NCI-H1105 (cell line): ENCODE measurements at places on chromosomes 4 and X.

GRCh38 chr4:122700178-122700725 lies 32.3 kb upstream of the BBS12 start:
- no peak for DNase-seq

GRCh38 chr4:627347-628125 lies 2.2 kb downstream of the PDE6B start:
- DNase-seq, result no peak

- DNase-seq, result no peak
Measured at GRCh38 chr4:104941661-104942062, 205.0 kb upstream of the TET2 start.

GRCh38 chr4:128572778-128573241 lies 236.7 kb upstream of the JADE1 start:
- no peak for DNase-seq

- DNase-seq, result no peak
Measured at GRCh38 chrX:127177966-127178365, 358.4 kb downstream of the PRR32 start.

DNA sequence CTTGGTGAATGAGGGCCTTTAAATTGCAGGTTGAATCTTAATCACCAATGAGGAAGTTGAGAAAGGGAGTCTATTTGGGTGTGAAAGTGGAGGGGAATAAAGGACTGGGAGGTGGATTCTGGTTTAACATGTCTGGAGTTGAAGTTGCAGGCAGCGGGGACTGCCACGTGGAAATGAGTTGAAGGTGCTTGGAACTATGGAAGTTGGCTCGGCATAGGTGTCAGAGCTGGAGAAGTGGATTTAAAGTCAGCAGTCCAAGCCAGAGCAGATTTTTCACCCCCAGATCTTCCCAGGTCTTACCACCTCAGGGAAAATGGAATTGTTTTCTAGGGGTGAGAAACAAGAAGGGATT lies 44.9 kb downstream of the TIGD4 start:
- DNase-seq, result no peak
